ENCODE measurements at places on chromosomes 1 and 21.

DNA sequence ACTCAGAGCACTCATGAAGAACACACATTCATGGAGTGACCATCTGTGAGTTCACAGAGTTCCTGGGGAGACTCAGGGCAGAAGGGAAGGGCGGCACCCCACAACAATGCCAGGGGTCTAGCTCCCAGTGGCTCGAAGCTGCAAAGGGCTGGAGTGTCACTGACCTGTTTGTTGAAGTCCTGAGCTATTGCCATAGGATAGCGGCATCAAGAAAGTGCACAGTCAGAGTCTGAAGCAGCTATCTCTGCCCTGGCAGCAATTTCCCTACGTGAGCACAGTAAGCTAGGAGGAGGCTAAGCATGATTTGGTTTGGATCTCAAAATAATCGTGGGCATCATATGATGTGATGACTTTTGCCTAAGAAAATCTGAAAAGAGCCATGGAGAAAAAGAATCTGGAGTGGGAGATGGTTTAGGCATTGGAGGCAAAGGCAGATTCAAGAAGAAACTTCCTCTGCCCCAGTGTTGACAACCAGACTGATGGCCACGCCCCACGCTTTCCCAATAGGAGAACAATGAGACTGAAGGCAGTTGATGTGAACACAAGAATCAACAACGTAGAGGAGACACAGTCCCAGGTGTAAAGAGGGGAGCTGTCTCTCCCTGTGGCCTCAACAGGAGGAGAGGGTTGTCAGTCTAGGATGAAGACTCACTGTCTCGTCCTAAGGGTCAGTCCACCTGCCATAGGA, 100.0 kb upstream of the SLC25A33 start:
- DNase-seq, result no peak

DNA sequence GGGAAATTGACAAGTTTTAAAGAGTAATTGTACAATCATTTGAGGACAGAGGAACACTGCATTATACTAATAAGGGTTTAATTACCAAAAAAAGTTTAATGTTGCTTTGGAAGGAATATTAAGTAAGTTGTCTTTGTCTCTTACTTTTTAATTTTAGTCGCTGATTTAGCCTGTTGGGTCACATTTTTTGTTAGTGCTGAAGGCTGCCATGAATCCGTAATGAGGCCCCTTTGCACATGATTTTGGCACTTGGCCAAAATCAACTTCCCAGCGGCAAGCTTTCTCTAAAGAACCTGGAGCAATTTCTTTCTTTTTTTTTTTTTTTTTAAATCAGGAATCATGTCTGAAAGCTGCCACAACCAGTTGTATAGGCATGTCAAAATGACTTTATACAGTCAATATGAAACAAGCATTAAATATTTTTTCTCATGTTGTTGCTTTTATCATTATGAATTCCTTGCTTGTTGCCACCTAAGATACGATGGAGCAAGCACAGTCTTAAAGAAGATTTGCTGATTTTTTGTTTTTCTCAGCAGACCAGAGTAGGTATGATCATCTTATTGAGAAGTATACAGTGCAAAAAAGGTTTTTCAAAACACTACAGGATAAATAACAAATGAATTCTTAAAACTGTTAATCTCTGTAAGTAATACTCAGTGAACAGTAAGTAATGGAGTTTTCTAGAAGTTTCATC, 690.4 kb downstream of the USP25 start:
- DNase-seq, result no peak

- DNase-seq, result no peak
Measured at GRCh38 chr1:209607102-209607794, 23.7 kb downstream of the CAMK1G start.

DNA sequence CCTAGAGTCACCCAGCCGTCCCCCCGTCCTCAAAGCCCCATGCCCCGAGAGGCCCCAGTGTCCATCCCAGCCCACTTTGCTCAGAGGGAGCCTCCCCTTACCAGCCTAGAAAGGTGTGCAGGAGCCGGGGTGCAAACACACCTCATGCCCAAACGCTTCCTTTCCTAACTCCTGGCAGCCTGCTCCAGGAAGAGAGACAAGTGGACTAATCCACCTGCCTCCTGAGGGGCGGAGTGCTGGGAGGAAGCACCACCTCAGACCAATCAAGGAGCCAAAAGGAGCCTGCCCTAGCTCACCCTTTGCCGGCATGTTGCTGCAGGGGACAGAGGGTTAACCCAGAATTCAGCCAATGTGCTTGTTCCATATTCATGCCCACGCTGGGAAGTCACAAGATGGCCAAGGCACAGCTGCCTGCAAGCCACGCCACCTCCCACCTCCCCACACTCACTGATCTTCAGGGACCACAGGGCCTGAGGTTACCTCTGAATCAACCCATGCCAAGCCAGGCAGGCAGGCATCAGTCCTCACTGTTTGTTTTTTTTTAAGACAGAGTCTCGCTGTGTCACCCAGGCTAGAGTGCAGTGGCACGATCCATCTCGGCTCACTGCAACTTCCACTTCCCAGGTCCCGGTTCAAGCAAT, 27.8 kb downstream of the PLEKHA6 start:
- DNase-seq, result no peak

DNA sequence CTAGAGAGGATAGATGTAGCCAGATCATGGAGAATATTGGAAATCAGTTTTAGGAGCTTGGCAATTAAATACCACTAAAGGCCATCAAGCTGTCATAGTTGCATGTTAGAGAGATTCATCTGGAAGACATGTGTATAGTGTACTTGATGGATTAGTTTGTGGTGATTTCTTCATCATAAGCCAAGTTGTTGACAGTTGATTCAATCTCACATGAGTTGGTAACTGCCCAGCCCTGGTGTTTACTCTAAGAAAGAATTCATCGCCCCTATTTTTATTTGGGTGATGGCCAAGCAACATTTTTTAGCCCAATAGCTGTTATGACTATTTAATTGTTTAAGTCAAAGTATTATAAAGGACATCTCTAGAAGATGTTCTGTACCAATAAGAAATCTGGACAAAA, 737.6 kb downstream of the PLA2G4A start:
- DNase-seq, result no peak

DNA sequence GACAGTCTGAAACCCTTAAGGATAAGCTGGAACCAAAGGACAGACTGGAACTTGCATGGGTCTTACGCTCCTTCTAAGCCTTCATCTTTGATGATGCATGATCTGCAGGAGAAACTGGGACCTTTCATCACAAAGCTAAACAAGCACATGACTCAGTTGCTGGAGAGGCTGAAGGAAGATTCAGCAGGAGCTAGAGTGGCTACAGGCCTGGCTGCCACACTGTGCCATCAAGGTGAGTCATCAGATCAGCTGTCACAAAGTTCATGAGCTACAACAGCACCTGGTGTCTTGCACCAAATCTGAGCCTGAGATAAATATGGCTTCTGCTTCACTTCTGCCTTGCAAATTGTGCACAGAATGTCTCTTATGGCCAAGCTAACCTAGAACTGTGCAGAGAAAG, 95.5 kb upstream of the MARK1 start:
- no peak for DNase-seq

GRCh38 chr1:63663873-63664272, 70.7 kb downstream of the PGM1 start:
- no peak for DNase-seq

GRCh38 chr21:17527240-17527639, 14.4 kb downstream of the CXADR start:
- no peak for DNase-seq

DNA sequence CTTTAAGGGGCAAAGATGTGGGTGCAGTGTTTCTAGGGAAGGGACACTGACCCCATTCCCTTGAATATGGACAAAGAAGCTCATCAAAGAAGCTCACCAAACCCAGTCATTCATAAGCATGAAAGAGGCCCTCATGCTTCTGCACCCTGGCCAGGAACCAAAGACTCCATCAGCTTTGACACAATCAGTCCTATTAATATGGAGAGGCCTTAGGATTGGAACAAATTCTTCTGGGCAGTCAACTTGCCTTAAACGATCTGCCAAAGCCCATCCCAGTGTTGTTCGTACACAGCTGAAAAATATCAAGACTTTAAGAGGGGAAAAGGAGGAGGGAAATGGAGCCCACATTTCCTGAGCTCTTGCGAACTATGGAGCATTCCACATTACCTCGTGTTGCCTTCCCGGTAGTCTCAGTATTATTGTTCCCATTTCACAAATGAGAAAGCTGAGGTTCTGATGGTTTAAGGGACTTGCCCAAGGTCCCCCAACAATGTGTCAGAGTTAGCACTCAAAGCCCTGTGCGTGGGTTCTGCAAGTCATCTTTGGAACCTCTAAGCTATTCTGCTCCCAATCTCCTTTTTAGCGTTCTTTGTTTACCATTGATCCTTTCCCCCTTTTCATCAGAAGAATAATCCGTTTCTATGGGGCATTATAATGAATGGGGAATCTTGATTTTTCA, 161.9 kb downstream of the ZBTB18 start:
- no peak for DNase-seq

GRCh38 chr1:87330885-87331364, 2.2 kb downstream of the LMO4 start:
- no peak for DNase-seq

GRCh38 chr1:42756956-42757891, 9.6 kb downstream of the P3H1 start:
- peak; percentile 31 for DNase-seq

DNA sequence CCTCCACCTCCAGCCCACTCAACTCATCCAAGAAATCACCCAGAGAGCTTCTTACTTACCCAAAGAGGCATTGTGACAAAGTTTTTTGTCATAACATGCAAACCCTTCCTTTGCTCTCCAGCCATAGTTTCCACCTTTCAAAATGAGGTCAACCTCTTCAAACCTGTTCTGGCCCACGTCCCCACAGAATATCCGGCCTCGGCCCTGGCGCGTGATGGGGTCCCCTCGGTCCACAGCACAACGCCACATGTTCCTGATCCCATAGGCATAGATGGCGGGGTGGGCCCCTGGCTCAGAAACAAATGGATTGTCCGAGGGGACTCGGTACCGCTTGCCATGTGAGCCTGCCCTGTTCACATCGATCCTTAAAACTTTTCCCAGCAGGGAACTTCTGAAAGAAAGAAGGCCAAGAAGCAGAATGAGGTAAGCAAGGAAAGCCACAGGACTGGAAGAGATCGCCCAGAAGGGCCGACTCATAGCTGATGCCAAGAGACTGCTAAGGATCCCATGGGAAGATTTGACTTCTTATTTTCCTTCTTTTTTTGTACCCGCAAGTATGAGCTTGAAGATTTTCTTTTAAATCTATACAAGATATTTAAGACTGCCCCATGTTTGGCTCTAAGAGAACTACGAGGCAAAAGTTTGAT, 7.8 kb downstream of the HHIPL2 start:
- no peak for DNase-seq

DNA sequence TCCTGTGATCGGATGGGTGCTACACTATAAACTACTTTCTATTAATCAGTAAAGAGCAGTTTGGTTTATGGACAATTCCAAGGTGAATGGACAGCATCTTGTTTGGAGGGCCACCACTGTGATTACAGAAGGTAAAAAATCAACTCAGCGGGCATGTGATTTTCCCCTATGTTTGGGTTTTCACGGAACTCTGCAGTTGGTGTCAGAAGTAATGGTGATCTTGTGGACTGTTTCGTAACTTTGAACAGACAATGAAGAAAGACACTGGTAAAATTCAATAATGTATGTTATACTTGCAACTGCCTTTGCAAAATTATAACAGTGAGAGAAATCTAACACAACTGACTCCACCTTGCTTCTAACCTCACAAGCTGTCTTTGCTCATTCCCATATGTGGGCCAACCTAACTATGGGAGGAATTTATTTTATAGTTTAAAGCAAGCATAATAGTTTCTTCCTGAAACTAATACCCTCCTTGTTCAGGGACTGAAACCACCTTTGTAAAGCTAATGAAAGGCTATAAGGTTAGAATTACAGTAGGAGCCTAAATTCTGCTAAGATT, 53.2 kb downstream of the TRIM33 start:
- no peak for DNase-seq

GRCh38 chr1:54816130-54816529, 15.0 kb upstream of the TTC22 start:
- no peak for DNase-seq

DNA sequence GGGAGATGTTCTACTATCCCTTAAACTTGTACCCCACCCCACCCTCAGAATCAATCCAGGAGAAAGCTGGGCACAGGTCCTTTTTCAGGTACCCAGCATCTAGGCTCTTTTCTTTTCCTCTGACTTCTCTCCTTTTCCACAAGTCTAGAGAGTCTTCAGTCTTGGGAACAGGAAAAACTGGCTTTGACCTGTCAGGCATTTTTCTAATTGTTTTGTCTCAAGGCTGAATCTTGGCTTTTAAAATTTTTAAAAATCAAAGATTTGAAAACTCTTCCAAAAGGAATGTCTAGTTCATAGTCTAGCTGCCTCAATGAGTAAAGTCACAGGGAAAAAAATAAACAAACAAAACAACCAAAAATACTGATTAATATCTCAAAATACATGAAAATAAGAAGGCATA, 161.5 kb downstream of the HFM1 start:
- no peak for DNase-seq

DNA sequence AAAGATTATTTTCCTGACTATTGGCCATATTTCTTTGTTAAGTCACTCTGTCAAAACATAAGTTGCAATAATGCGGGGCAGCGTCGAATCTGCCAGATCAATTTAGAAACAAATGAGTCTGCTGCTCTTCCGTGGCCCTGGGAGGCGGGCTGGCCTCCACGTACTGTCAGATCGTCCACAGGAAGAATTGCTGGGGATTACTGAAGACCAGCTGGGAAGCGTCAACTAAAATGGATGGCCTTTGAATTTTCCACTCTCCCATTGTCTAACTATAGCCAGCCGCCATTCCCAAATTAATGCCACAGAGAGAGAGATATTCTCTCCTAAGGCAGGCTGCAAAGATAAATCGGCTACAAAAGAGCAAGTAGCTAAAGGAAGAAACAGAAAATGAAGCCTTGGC, 560.2 kb downstream of the SMYD3 start:
- DNase-seq, result no peak

DNA sequence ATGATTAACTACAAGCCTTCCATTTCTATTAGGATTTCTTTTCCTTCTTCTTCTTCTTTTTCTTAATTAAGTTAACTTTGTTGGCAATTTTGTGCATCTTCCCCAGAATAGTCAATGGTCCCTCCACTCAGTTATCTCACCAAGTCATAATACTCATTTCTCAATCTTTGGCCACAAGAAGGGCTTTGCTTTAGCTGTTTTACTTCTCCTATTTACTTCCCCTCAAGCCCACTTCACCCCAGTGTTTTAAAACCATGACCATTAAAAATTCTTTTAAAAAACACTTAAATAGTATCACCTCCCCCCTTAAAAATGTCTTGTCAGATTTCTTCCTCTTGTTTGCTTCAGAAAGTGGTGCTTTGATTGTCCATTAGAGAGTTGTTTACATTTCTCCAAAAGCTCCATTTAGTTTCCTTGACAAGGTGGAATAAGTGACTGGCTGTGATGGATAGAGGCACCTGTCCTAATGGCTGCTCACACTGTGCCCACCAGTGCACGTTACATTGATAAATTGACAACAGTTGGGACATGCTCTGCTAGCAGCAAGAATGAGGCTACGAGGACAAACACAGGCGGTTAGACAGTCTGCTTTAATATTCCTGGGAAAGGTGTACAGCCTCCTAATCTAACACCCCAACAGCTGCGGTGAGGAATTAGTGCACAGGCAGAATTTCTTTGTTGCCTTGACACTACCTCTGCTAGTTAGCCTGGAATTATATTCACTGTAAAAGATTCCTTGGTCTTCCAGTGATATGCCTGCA, 354.7 kb downstream of the LMO4 start:
- no peak for DNase-seq

GRCh38 chr1:233614743-233615521, 1.0 kb downstream of the KCNK1 start:
- DNase-seq, result peak; percentile 13

GRCh38 chr1:228937351-228937750, 202.1 kb downstream of the RHOU start:
- no peak for DNase-seq
